ENCODE measurements at places on chromosomes 5 and 9.
A peak's percentile ranks its signal among the peaks of the same experiment; 100 is the strongest.

DNA sequence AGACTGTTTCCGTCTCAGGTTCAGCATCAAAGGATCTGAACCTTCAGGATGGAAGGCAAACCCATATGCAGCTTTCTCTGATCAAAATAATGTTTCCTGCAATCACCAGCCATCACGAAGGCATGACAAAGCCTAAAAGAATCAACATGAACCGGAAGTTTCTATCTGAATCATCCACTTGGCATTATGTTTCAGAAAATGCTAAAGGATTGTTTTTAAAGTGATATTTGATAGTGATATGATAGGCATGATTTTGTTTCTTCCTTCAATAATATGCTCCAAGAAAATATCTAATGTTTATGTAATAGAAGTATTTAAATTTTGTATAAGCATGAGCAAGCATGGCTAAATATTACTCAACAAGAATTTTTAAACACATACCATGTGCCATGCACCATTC lies 219.6 kb downstream of the PLK2 start:
- DNase-seq: no peak

GRCh38 chr5:55603922-55604321 lies 69.2 kb upstream of the PLPP1 start:
- no peak for DNase-seq

DNA sequence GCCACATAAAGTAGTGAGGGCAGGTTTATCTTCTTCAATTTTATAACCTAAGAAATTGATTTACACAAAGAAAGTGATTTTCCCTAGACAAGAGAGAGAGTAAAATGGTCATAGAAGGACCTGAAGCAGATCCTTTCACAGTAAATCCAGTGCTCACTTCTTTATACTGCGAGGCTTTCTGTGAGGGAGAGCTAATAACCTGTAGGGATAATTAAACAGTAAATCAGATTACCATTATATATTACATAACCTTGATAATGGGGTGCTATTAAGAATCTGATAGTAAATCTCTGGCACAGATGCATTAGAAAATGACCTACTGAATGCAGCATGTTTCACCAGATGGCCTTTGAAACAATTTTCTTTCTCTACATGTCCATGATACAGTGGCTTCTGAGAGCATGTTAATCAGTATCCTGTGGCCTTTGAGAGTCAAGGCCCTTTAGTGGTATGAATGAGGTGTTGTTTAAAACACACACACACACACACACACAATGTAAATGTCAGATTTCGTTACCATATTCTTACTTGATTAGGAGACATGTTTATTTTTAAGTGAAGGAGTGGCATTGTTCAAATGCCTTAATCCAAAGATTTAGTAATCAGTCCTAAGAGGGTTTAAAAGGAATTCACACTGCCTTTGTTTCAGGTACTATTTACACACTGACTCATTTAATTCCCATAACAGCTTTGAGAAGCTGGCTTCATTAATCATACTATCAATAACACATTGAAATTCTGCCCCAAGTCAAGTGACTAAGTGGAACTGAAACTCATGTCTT lies 124.7 kb downstream of the ALDH1A1 start:
- DNase-seq: no peak

DNA sequence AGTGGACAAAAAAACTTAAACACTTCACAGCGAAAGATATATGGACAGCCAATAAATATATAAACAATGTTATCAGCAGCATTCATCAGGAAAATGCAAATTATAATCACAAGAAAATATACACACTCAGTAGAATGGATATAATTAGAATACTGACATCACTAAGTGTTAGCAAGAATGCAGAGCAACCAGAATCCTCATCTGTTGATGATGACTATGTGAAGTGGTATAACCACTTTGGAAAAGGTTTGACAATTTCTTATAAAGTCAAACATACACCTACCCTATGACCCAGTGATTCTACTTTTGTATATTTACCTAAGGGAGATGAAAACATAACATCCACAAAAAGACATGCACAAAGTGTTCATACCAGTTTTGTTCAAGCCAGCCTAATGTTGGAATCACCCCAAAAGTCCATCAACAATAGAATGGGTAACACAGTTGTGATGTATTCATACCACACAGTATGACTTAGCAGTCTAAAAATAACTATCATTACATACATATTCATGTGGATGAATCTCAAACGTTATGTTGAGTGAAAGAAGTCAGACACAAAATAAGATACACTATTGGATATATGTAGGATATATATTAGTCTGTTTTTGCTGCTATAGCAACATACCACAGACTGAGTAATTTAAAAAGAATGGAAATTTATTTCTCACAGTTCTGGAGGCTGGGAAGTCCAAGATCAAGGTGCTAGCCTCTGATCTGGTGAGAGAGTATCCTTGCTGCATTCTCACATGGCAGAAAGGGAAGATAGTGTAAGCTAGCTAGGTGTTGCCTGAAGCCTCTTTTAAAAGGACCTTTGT lies 148.8 kb upstream of the ADAMTSL1 start:
- DNase-seq: no peak

GRCh38 chr5:45089870-45090269 lies 281.1 kb downstream of the MRPS30 start:
- DNase-seq: no peak

DNA sequence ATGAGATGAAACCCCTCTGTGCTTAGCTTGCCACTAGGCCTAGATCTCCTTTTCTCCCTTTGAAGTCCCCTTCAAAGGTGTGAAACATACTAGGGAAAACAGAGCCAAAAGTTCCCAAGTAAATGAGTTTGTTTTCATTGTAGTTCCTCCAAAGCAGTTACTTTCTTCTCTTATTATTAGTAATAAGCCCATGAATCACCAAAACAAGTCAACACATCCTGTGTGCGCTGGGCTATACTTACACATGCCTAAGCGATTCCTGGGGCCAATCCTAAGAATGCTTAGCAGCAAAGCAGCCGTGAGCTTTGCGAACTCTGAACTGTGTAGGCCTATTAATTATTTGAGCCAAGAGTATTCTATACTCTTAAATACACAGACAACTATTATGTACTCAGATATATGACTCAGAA lies 7.6 kb downstream of the ENC1 start:
- DNase-seq: no peak

- DNase-seq: no peak
Observed at GRCh38 chr5:94698197-94698596, 79.7 kb downstream of the SLF1 start.

GRCh38 chr5:9428272-9428671 lies 117.6 kb downstream of the SEMA5A start:
- no peak for DNase-seq

GRCh38 chr5:151383011-151383410 lies 35.7 kb upstream of the SLC36A2 start:
- DNase-seq: no peak

DNA sequence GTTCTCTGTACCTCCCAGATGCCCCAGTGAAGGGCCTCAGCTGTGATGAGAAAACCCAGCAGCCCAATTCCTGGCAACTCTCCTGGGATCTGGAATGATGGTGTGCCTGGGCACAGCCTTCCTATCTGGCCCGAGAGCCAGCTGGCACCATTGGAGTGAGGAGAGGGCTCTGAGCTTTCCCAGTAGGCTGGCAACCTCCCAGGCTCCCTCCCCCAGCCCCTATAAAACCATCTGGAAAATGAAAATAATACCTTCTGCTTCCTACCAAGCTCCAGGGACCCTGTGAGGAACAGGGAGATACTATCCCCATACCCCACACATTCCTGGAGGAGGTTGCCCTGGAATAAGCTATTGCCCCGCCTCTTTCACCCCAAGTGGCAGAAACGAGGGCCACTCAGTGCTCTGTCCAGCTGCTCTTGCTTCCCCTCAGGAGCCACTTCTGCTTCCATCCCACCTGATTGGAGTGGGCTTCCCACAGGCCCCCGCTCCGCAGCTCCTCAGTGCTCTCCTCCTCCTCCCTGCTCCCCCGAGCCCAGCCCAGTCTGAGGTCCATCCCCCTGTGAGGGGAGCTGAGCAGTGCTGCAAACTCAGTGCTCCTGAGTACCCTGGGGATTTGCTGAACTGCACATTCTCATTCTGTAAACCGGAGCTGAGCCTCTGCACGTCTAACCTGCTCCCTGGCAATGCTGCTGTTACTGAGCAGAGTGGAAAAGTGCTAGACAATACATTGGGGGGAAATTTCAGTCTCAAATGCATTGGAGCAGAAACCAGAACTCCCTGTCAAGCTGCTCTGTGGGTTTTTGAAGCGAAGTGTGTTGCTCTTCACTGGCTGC lies 74.7 kb downstream of the THBS4 start:
- no peak for DNase-seq

- no peak for DNase-seq
Observed at GRCh38 chr5:77864997-77865396, 88.9 kb upstream of the TBCA start.

- DNase-seq: no peak
Observed at GRCh38 chr5:31361234-31361633, 167.7 kb downstream of the CDH6 start.

DNA sequence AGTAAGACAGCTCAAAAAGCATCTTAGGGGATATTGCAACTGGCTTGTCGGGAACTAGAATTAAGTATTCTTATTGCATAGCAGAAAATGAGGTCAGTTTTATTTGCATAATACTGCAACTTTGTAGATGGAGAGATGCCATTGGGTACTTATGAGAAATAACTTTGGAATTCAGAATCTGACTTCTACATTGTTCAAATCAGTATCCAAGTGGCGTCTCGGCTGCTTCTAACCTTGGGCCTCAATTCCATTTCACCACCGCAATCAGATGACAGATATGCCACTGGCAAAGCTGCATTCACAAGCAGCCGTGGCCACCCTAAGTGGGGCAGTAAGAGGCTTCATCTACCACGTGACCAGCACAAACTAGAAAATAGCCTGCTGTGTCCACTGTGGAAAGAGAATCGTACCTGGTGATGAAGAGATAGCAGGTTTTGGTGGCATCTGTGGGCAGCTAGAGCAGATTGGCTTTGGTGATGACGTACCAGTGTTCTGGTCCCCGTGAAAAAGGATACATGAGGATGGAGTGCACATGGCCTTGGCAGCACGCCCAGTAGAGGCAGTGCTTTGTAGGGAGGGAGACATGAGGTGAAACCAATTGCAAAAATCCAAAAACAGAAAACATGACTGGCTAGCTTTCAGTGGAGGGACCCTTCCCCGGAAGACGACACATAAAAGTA lies 116.6 kb downstream of the KLHL3 start:
- no peak for DNase-seq

- DNase-seq: peak; percentile 25
Observed at GRCh38 chr9:135906291-135907005, 898 bp downstream of the CAMSAP1 start.

- no peak for DNase-seq
Observed at GRCh38 chr5:120926471-120926870, 462.4 kb downstream of the PRR16 start.

- DNase-seq: no peak
Observed at GRCh38 chr9:108396193-108396592, 459.6 kb downstream of the ACTL7B start.

DNA sequence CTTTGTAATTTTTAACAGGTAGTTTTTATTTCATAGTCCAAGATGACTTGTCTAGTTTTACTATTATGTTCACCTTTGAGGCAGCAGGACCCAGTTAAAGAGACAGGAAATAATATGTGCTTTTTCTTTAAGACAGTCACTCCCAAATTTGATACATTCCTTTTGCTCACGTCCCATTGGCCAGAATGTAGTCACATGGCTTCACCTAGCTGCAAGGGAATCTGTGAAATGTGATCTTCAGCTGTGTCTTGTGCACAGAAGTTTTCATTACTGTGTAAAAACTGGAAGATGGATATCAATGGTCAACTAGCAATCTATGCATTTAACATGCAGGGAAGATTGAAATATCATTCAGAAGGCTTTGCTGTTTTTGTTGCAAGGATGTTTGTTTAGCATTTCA lies 41.1 kb downstream of the XRCC4 start:
- no peak for DNase-seq

DNA sequence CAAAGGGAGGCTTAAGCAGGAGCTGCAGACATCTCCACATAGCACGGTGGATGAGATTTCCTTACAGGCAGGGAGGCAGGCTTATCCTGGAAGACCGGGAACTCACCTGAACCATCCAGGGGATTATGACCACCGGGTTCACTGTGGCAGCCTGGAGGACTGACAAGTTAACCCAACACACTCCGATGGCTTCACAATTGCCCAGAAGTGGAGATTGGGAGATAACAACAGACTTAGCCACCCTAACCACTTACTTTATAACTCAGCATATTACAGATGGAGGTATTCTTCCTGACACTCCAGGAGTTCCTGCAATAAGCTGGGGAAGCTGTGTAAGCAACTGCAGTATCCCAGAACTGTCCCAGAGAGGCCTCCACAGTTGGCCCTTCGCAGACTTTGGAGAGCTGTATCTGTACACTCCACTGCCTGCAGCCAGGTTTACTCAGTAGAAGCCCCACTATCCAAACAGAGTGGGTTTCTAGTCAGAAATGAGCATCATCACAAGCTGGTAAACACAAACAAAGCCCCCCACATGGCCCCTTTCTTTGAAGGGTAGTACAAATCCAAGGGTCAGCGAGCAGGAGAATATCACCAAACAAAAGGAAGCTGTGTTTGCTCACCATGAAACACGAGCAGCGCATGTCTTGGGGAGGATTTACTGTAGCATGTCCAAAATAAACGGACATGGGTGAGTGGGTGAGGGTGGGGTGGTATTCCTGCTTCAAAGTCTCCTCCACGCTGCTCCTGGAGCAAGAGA lies 462.2 kb downstream of the RASEF start:
- DNase-seq: no peak

DNA sequence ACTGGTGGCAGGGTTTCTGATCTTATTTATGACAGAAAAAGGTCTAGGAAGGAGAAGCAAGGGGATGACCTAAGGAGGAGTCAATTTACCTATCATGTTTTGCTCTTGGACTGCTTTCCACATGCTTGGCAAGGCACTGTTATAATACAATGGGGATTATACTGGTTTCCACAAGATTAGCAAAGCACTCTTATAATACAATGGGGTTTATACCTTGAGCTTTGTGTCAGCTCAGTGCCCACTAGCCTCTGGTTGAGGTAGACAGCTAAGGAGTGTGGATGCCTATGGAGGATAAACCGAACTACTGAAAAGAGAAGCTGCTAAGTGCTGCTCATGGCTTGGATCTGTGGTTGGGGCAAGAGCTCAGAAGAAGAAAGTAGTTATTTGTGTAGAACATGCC lies 68.7 kb downstream of the MRPS27 start:
- DNase-seq: no peak

GRCh38 chr9:20551236-20551635 lies 71.1 kb downstream of the MLLT3 start:
- no peak for DNase-seq

All from stimulated activated CD4-positive, alpha-beta T cell treated with anti-CD3 and anti-CD28 coated beads, Interleukin-4, amount 100 ng/mL, for 1 hour (primary cell).